ENCODE measurements at places on chromosomes 4 and X.

DNA sequence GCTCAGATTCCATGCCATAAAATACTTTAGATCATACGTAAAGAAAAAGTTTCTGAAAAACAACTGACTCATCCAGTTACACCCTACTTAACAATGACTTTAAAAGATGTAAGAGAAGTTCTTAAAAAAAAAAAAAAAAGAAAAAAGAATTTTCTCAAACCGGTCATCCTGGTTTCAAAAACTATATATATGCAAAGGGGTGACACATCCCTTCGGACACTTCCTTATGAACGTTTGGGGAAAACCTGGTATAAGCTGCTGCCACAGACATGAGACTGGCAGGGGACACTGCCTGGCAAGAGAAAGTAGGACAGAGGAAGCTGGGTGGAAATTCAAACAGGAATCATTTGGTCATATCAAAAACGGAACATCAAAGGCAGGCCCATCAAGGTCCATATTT is 81.2 kb upstream of the PRSS48 start:
- no peak for DNase-seq

DNA sequence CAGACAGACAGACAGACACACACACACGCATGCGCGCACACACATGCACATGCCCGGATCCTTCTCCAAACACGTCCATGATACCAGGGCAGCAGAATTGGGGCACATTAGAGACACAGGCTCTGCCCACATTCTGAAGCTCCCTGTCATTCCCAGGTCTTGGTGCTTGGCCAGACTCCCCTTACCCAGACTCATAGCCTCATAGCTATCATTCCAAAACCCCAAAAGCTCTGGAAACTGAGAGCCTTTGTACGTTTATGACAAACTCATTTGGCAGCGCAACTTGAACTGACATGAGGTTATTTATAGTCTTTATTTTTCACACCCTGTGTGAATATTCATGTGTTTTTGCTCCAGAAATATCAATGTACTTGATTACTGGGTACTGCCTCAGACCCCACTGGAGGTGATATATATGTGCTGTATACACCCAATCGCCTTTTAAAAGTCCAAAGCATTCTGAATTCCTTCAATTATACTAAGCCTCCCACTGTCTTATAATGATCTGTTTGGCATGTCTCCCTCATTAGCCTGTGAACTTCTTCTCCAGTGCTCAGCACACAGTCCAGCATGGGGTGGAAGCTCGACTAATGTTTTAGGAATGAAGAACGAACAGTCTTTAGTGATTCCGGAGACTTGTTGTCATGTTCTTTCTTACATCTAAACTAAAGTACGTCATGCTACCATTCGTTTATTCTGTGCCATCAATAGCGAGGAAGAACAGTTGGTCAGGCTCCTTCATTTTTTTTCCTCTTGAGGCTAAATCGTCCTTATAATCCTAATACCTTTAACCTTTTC is 45.0 kb downstream of the RTL9 start:
- DNase-seq: no peak

DNA sequence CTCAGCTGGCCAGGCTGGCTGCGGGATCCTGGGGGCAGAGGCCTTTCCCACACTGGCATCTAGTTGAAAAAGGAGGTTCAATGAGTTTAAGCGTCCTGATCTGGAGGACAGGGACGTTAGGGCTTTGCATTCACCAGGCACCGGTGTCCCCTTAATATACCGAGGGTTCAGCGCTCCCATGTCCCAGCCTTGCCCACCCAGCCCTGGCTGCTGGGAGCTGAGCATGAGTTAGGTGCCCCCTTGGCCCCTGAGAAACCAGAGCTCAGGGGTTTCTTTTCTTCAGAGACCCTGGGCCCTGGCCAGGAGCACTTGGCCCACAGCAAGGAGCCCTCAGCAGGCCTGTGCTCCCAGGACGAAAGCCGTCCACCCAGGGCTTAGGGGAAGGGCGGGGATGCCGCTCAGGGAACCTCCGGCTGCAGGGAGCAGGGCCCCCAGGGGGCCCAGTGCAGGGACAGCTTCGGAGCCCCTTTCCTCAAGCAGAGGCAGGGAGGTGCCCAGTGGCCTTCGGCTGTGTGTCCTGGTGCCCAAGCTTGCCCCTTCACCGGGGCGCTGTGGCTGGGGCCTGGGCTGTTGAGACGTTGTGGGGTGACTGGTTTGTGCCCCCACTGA is 20.9 kb upstream of the DUSP9 start:
- DNase-seq: no peak

DNA sequence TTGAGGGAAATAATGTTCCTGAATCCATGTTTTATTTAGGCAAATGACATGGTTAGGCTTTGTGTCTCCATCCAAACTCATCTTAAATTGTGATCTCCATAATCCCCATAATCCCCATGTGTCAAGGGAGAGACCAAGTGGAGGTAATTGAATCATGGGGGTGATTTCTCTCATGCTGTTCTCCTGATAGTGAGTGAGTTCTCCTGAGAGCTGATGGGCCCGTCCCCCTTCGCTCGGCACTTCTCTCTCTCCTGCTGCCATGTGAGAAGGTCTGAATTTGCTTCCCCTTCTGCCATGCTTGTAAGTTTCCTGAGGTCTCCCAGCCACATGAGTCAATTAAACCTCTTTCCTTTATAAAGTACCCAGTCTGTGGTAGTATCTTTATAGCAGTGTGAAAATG is 563.0 kb upstream of the NR3C2 start:
- no peak for DNase-seq

GRCh38 chr4:88178626-88179231 is 20.3 kb upstream of the ABCG2 start:
- no peak for DNase-seq

- no peak for DNase-seq
Measured at GRCh38 chrX:153003981-153004380, 10.1 kb upstream of the PNMA5 start.

DNA sequence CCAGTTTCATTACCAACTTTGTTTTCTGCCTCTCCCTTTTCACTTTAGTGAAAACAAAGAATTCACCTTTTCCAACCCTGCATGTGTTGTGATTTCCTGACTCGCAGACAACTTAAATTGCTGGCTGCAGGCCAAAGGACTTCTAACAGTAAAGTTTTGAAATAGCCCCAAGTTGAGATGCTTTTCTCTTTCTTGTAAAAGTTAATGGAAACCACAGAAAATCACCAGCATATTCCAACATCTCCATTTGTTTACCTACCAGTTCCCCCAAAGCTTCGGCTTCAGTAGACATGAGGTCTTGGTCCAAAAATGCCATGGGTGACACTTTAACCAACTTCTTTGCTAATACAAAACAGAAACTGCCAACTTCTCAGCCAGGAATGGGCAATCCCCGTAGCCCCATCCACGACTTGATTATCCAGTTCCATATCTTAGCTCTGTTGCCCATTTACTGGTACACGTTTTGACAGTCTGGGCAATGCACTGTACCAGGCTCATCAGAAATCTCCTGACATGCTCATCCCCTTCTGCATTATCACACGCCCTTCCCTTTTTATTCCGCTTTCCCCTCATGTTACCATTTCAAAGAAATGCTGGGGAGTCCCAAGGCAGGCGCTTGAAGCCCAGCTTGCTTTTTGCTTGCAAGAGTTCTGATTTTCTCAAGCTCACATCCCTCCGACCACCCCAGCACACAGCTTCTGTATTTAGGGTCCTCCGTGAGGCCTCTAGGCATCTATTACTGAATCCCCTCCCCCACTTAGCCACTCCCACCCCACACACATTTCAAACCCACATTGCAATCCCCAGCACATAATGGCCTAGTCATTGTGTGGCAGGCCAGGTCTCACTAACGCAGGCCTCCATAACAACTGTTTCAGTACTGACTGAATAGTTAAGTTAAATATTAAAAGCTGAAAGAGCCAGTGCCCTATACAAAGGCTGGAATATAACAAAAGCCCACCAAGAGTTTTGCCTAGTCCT is 137.9 kb upstream of the S100G start:
- no peak for DNase-seq

DNA sequence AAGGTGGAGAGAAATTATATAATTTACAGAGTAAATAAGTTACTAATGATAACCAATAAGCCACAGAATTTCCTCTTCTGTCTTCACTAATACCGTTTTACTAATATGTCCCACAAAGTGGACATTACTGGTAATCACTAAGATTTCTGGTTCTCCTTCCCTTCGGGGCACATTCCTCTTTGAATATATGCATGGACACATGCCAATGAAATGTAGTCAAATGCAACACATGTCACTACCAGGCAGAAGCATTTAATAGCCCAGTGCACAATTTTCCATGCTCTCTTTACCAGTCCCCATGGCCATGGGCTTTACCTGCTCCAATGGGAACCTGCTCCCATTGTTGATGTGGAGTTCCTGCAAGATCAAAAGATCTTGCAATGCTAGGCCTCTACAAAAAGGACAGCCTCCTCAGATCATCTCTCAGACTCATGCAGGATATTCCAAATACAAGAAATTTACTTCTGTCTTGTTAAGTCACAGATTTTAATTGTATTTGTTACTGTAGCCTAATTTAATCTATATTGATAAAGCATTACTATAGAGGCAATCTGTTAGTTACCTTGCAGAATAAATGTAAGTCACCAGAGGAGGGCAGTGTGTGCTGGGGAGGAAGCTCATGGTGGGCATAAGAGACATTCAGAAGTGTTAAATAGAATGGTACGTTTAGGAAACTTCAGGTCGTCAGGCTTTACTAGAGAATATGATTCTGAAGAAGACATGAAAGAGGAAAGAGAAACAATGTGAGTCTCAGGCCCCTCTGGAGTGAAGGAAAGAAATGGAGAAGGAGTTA is 37.1 kb upstream of the INPP4B start:
- DNase-seq: no peak

DNA sequence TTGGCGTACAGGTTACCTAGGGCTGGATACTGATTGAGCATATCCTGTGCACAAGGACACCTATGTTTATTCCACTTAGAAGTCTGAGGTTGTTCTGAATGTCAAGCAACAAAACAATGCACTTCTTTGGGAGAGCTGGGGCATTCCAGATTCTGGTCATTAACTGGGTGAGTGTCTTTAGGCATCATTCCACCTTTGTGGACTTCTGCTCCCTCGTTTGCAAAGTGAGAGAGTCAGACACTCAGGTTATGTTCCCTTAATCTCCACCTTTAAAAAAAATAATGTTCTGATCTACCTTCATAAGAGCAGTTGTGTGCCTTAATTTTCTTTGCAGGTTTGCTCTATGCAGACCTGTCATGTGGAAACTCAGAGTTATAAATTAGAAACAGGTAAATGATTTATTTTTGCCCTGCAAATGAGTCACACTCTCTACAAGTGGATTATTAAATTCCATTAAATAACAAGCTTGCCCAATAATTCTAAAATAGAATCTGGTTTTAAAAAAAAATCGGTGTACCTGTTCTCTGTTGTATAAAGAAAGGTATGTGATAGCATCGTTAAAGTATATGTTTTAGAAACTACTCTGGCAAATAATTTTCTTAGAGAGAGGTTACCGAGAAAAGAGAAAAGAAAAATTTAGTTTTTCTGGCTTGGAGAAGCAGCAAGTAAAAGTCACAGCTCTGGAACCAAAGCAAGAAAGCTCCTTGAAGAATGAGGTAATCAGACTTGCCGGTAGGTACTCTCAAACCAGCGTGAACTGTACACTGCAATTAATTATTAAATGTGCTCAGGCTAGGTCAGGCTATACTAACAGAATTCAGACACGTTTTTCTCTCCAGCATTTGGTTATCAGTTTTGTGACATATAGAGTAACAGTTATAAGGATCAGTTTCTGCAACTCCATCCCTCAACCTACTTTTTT is 93.2 kb downstream of the SORBS2 start:
- DNase-seq: no peak

Measured in stimulated activated CD4-positive, alpha-beta T cell treated with anti-CD3 and anti-CD28 coated beads, Interleukin-15, amount 100 ng/mL, for 24 hours (primary cell).